ENCODE measurements at places on chromosomes 2 and 18.

DNA sequence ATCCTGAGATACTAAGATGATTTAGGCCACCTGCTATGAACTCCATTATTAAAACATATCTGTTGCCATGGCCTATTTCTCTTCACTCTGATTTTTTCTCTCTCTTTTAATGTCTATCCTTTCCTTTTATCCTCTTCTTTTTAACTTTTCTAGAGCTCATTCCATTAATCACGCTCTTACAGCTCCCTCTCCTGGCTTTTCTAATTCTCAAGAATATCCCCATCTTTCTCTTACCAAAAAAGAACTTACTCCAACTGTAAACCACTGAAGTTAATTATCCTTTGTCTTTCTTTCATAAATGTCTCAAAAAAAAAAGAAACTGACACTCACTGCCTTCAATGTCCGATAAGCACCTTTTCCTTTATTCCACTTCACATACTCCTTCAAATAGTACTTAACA, 7.9 kb downstream of the PPP3R1 start:
- no peak for DNase-seq

- no peak for DNase-seq
Observed at GRCh38 chr2:31255911-31256571, 22.1 kb downstream of the EHD3 start.

GRCh38 chr18:10157706-10158105, 243.9 kb downstream of the VAPA start:
- no peak for DNase-seq

- DNase-seq = peak; percentile 58
Observed at GRCh38 chr2:135792401-135793150, 44.4 kb downstream of the LCT start.

GRCh38 chr2:37705191-37705590, 33.7 kb upstream of the CDC42EP3 start:
- DNase-seq = no peak

DNA sequence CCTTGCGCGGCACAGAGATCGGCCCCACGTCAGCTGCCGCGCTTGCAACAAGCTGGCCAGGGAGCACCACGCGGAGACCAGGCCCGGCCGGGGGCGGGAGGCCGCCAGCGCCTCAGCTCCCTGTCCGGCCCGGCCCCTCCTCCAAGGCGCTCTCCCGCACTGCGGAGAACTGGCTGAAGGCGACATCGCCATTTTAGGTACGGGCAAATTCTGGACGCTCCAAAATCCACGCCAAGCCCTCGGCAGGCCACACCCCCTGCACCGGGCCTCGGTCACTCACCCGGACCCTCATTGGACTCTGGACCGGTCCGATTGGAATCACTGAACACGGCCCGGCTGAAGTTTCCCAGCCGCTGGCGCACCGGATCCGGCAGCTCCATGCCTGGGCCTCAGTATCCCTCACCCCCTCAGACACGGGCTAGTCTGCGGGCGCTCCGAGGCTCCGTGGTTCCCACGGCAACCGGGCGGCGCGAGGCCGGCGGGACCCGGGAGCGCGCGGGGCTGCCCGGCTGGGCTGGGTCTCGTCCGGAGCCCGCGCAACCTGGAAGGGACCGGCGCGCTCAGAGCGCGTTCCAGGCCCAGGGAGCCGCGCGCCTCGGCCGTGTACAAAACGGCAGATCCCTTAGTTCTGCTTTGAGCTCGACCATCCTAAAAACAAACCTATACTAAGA, at the start of gene TMEM17:
TSS of gene TMEM17 (minus strand) at position 446 of the 671 bp plus-strand sequence. CDS start at position 380, 66 bp downstream.
- peak; percentile 62 for DNase-seq

DNA sequence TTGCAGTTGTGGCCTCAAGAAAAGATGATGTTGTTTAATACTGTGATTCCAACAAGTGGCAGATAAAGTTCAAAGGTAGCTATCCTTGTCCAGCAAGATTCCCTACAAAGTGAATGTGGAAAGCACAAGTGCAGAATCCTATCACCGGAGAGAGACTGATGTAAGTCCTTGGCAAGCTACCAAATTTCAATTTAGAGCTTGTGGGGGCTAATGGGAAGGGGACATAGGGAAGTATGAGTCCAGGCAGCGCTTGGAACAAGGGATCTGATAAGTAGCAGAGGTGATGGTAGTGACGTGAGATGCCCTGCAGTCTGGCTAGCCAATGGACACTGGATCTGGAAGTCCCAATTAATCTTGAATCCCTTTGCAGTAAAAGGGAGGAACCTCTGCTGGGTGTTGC, 165.2 kb upstream of the DTNA start:
- DNase-seq = no peak

GRCh38 chr18:23939896-23940295, 74.7 kb upstream of the TTC39C start:
- no peak for DNase-seq

- DNase-seq = no peak
Observed at GRCh38 chr2:70904371-70905216, 31.1 kb upstream of the ATP6V1B1 start.

DNA sequence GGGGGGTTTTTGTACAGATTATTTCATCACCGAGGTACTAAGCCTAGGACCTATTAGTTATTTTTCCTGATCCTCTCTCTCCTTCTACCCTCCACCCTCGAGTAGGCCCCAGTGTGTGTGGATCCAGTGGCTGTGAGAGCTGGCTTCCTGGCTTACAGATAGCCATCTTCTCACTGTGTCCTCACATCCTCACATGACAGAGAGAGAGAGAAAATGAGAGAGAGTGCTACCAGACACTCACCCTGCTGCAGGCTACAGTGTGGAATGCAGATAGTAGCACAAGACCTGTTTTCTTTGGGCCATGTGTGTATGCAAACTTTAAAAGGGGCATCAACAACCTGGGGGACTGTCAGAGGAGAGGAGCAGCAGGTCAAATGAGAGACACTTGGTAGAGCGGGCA, 9.5 kb downstream of the KCNK3 start:
- no peak for DNase-seq

GRCh38 chr2:239311132-239312040, 89.4 kb downstream of the HDAC4 start:
- no peak for DNase-seq

GRCh38 chr2:226489775-226490541, 309.7 kb downstream of the IRS1 start:
- DNase-seq = no peak

DNA sequence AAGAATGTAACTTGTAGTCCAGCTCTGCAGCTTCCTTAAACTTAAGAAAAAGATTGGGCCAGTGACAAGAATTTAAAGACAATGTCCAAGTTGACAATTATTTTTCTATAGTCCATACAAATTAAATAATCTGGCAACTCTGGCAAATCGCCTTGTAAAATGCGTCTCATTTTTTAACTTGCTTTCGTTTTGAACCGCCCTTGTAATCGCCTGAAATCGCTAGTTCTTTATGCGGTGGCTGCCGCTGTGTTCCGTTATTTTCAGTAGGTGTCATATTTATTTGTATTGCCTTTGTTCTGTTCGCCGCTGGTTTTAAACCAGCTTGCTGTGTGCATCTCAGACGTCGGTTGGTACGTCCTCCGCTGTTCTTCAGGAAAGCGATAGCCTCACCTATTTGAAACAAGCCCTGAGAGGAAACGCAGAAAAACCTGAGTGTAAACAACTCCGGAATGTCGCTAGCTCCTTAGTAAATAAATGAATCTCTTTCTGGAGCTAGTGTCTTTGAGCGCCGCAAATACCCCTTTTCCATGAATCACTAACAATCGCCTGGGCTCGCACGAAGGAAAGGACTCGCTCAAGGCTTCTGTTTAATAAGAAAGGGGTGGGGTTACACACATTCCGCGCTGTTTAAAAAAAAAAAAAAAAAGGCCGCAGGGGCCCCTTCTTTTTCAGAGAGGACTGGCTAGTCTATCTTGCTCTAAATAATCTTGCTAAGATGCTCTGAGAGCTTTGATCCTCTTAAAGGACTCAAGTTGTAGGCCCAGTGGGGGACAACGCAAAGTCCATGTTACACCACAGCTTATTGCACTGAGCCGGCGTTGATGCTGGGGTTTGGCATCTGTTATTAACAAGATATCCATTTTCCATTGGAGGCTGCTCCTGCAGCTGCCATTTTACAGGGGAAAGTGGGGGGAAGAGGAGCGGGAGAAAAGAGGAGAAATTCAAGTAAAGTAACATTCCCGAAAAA, 3.0 kb downstream of the HOXD8 start:
- peak; percentile 26 for DNase-seq

DNA sequence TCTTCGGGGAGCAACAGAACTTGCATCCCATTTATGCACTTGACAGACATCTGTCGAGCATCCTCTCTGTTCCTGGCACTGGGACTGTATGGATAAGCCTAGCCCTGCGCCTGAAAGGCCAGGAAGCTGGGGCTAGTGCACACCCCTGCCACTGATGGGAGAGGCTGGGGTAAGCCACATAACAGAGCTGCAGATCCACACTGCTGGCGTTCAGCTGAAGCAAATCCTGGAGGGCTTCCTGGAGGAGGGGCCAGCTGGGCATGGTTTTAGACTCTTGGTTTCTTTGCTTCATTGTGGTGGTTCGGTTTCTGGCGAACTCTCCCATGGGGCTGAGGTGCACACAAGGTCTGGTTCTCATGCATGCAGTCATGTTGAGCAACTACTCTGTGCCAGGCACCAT, 45.5 kb upstream of the FOSL2 start:
- DNase-seq = no peak

DNA sequence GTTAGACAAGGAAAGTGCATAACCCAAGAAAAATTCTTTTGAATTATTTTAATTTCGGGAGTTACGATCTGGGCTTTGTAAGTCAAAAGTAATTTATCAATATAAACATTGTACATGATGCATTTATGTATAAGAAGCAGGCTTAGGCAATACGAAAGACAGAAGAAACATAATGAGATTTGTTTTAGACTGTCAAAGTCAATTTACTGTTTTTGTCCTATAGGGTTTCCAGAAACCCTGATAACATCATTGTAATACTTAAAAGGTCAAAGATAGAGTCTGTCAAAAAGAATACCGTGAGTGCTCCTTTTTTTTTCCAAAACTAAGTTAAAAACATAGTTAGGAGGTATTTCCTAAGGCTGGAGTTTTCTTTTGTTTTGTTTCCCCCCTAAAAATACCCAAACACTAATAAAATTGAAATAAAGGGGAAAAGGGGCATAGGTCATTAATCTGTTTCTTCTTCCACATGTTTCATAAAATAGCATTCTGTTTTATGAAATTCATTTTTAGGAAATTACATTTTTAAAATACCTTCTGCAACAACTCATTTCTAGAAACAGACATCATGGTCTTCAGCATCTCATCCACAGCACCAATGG, 16.1 kb downstream of the C1D start:
- DNase-seq = no peak

DNA sequence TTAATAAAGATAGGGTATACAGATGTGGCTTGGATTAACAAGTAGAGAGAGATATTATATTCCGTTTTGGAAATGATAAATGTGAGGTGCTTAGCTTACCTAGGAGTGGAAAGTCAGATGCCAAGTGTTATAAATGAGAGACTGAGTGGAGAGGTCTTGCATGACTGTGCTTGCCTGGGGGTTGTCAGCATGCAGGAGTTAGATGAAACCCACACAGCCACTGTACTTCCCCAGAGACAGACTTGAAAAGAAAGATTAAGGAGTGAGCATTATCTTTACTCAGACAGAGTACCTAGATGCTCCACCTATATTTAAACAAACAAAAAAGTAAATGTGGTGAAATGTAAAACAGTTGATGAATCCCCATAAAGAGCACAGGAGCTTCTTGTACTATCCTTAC, 482.7 kb downstream of the RIT2 start:
- DNase-seq = no peak

- no peak for DNase-seq
Observed at GRCh38 chr18:23922939-23923338, 91.6 kb upstream of the TTC39C start.

DNA sequence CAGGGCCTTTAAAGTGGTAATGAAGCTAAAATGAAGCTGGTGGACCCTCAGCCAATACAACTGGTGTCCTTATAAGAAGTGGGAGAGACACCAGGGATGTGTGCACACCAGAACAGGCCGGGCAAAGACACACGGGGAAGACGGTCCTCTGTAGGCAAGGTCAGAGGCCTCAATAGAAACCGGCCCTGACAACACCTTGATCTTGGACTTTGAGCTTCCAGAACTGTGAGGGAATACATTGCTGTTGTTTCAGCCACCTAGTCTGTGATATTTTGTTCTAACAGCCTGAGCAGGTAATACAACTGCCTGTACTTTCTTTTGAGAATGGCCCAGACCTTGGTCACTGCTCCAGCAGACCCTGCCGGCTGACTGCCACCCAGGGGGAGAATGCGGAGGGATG, 65.6 kb upstream of the FZD7 start:
- no peak for DNase-seq

- no peak for DNase-seq
Observed at GRCh38 chr2:20182241-20182931, 42.5 kb downstream of the SDC1 start.

- DNase-seq = no peak
Observed at GRCh38 chr2:60808330-60808801, 52.3 kb downstream of the PAPOLG start.

- no peak for DNase-seq
Observed at GRCh38 chr2:199606193-199606780, 148.5 kb upstream of the SATB2 start.

- DNase-seq = no peak
Observed at GRCh38 chr2:18483896-18484295, 76.6 kb downstream of the RDH14 start.

DNA sequence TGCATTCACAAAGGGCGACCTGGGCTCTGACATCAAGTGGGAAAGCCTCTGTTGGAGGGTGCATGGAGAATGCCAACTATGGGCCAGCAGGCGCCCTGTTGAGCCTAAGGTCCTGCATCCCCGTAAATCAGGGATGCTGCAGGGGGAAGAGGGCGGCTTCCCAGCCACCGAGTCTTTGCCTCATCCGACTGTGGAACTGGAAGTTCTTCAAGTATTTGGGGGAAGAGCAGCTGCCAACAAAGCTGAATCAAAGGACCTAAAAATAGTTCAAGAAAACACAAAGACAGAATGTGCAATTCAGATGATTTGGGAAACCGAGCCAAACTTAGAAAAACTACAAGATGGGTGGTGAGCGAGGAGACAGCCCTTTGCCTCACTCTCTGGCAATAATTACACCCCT, 281.1 kb upstream of the MGAT5 start:
- DNase-seq = no peak

- no peak for DNase-seq
Observed at GRCh38 chr2:196149948-196150347, 21.4 kb downstream of the STK17B start.

DNA sequence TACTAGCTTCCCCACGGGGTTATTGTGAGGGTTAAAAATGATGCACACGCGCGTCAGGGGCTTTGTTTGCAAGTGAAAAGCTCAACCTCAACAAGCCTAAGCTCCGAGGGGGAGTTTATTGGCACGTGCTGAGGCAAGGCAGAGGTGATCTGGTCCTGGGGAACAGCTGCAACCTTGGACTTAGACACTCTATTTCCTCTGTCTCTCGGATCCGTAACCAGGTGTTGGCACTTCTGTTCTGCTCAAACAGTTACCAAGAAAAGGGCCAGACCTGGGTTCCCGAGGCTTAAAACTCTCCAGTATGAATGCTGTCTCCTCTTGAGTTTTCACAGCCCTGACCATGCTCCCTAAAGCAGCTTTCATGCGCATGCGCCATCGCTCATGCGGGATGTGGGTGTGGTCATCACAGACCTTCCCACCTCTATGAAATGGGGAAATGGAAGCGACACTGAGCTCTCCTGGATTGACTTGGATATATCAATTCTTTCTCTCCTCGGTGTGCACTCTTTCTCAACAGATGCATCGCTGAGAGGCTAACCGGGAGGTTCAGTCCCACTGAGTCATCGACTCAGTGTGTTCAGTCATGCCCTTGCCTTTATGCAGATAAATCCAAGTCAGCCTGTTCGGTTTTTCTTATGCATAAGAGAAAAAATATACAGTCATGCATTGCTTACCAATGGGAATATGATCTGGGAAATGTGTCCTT, 19.9 kb upstream of the RAB31 start:
- DNase-seq = no peak
